ENCODE measurements at places on chromosomes 11 and 22.

- DNase-seq: no peak
Measured at GRCh38 chr11:13970986-13971385, 8.5 kb downstream of the SPON1 start.

- no peak for DNase-seq
Measured at GRCh38 chr11:13026722-13027121, 17.6 kb downstream of the RASSF10 start.

DNA sequence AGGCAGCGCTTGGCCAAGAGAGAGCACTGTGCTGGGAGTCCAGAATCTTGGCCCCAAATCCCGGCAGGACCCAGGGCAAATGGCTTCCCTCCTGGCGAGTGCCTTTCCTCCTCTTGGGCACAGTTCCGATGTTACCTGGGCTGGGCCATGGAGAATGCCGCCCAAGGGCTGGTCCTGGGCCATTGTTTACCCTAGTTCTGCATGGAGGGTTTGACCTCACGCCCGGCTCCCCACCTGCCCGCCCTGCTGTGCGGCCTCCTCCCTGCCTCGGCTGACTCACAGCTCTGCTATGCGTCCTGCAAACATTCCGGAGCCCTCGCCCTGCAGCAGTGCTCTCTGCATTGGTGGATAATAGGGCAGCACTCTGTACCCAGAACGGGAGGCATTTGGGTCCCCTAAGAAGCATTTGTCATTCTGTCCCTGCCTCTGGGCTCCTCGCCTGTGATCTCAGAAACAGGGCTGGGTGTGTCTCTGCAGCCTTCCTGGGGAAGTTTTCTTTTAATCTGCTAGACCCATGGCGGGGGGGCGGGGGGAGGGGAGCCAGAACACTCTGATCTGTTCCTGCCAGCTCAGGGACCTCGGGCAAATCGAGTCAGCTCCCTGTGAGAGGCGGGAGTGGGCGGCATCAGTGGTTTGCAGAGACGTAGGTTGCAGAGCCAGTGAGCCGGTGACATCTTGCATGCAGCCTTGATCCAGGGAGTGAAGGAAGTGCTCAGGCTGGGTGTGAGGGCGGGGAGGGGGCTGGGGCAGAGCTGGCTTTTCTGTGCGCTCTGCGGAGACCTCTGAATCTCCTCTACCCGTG lies 32.9 kb upstream of the SMIM38 start:
- peak; percentile 72 for DNase-seq

DNA sequence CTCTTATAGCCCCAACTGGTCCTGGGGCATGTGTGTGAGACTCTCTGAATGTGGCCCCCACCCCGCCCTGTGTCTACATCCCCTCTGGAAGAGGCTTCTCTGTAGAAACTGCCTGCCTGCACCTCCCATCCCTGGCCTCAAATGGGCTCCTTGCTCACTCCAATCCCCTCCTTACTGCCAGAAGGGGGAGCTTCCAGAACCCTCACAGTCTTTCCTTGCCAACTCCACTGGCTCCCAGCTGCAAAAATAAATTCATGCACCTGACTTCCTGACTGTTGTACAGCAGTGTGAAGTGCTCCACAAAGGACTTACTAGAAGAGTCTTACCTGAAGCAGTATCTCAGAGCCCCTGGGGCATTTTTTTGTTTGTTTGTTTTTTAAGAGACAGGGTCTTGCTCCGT lies 15.2 kb upstream of the SERPIND1 start:
- DNase-seq: no peak

DNA sequence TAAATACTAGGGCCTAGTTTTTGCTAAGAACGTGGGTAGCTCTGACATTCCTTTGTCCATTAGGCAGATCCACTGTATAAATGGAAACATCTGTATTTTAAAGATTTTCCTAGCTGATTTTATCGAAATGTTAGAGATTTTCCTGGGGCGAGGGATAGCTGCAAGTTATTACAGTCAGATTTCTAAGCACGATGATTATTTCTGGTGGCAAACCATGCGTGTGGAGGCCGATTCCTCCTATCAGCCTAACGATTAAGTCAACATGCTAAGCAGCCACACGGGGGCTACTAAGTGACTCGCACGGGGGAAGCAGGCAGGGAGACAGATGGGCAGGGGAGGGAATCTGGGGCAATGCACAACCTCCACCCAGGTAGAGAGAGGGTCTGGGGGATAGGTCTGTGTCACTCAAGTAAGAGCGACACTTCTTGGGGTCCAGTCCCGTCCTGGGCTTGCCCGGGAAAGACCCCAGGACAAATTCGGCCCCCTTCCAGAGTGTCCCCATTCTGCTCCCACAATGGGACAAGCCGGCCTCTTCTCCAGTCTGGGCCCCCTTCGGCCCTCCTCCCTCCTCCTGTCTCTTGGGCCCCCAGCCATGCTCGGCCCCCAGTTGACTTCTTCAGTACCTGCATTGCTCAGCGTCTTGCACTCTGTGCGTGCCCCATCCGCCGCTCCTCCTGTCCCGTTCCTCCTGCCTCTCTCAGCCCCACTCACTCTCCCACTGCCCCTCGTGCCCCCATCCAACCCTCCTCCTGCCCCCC lies 571 bp downstream of the C11orf24 start:
- peak; percentile 41 for DNase-seq

DNA sequence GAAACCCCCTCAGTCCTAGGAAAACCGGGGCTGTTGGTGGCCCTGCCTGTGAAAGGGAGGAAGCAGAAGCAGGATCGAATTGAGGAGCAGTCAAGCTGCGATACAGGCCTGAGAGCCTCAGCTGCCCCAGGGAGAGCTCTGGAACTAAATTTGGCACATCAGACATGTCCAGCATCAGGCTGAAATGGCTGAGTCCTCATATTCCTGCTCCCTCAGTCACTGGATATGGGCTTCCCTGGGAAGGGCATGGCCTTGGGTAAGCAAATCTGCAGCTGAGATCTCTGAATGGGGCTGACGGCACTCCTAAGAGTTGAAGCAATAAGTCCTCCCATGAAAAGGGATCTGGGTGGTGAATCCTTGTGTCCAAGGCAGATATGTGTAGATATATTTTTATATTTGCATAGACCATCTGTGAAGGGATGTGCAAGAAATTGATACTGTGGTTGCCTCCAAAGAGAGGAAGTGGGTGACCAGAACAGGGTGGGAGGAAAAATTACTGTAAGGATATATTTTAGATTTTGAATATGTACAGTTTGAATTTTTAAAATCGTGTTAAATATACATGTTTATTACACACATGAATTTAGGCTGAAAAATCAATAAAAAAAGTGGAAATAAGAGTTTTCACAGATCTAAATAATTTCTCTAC lies 45.5 kb downstream of the APIP start:
- no peak for DNase-seq

DNA sequence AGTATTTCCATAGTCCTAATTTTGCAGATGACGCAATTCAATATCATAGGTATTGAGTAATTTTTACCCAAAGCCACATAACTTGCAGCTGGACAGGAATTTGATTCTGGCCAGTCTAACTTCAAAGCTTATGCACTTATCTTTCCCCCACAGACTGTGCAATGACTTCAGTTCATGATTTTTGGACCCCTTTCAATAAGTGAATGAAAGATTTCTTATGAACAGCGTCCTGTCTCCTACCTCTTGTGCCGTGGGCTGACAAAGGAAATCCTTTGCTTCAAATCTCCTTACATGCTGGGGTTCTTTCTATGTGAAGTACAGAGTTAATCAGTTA lies 217.7 kb upstream of the KIRREL3 start:
- no peak for DNase-seq

GRCh38 chr11:71250523-71251150 lies 1.7 kb downstream of the SHANK2 start:
- DNase-seq: no peak

- no peak for DNase-seq
Measured at GRCh38 chr11:75902631-75903030, 87.6 kb downstream of the UVRAG start.

DNA sequence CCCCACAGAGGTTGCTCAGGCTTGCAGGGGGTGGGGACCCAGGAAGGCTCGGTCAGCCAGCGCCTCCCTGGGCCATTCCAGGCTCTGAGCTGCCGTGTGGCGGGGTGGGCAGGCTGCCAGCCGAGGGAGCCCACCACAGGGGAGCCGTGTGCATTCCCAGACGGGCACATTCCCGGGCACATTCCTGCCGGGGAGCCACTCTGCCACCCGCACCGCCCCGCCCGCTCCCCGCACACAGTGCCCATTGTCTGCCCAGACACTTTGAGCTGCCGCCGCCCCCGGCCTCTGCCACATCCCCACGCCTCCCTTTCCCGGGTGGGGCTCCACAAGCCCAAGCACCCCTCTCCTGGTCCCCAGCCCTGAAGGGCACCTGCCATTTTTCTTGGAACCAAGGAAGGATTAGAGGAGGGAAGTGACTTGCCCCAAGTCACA lies 27.4 kb downstream of the RPL3 start:
- no peak for DNase-seq

GRCh38 chr11:107011977-107012376 lies 6.3 kb downstream of the GUCY1A2 start:
- no peak for DNase-seq

All from activated T-cell treated with anti-CD3 and anti-CD28 coated beads for 48 hours (primary cell).